ENCODE measurements at places on chromosomes 5 and 9.
A peak's percentile ranks its signal among the peaks of the same experiment; 100 is the strongest.

DNA sequence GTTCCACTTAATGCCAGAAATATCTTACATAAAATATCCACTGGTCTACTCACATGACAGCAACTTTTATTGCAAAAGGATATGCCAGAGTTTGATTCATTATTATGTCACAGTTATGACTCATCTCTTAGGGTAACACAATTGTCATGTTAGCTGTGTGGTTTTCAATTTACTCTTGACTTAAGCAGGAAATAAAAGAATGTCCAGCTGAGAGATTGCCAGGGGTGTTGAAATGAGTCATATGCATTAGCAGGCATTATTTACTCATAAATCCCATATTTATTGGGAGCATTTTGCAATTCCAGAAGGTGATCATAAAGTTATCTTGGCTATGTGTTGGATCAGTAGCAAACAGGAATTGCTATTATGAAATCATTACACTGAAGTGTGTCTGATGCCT is 1164.6 kb upstream of the CDH18 start:
- DNase-seq: no peak

DNA sequence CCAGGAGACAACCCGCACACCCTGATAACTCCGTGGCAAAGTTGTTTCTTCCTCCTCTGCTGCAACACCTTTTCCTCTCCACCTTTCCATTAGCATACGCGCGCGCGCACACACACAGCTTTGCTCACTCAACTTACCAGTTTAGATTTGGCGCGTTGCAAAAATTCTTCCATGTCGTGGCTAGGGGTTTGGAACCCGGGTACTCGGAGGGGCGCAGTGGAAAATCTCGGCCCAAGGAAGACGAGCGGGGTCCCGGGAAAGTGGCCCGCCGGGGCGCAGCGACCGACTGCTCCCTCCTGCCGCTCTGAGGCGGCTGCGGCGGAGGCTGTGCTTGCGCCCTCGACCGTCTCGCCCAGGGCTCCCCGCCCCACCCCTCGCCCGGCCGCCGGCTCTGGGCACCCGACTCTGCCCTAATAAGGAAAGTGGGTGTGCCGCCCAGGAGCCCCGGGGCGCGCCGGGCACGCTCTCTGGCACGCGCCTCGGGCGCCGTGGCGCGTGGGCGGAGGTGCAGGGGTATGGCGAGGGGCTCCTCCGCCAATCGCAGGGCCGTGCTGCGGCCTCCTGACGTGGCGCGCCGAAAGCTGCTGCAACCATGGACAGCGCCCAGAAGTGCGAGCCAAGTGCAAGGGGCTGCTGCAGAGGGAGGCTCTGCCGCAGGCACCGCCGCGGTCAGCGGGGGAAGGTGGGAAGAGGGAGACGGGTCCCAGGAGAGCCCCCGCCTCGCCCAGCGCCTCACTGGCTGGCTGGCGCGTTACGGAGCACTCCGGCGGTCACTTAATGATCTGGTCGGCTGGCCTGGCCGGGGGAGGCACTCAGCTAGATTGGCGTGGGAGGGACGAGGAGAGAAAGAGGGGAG is at the start of gene PRUNE2:
Gene PRUNE2 (minus strand): TSS at position 324 of the 856 bp plus-strand sequence. CDS start 151 bp downstream, at position 173.
- peak; percentile 87 for DNase-seq

DNA sequence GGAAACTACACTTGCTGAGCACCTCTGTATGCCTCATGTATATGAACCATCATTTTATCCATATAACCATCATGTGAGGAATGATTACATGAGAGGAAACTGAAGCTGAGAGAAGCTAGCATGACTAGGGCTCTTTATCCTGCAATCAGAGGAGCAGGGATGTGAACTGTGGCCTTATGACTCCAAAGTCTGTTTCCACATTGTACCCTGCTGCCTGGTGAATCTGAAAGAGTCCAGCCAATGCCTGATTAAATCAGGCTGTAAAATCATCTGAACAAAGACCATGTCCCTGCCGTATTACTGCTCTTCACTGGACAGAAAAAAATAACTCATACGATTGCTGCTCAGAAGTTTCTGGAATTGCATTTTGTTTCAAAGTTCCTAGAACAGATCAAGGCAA is 67.0 kb downstream of the LPAR1 start:
- no peak for DNase-seq

DNA sequence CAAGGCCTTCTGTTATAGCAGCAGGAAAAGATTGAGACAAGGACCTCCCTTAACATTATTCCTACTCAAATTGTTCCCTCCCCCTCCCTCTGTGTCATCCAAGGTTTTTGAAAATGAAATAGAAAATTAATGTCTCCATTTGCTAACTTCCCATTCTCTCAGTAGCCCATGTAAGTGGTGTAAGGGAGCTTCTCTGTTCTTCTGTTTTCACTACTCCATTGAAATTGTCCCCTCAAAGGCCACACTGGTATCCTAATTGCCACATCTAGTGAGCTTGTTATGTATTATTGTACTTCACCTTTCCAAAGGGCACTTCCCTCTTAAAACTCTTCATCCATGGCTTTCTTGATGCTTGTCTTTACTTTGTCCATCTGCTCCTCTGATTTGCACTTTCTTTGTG is 131.2 kb upstream of the PIK3R1 start:
- DNase-seq: no peak

- no peak for DNase-seq
Observed at GRCh38 chr9:94145640-94146039, 61.4 kb downstream of the PTPDC1 start.

DNA sequence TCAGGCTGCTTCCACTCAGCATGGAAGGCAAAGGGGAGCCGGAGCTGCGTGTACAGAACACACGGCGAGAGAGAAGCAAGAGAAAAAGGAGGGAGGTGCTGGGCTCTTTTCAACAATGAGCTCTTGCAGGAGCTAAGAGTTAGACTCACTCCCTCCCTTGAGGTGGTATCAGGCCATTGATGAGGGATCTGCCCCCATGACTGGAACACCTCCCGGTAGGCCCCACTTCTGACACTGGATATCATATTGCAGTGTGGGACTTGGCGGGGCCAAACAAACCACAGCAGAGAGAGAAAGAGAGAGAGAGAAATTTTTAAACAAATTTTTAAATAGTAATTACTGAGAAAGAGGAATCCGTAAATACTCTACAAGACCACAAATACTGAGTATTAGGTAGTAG is 182.2 kb downstream of the TRIO start:
- no peak for DNase-seq

DNA sequence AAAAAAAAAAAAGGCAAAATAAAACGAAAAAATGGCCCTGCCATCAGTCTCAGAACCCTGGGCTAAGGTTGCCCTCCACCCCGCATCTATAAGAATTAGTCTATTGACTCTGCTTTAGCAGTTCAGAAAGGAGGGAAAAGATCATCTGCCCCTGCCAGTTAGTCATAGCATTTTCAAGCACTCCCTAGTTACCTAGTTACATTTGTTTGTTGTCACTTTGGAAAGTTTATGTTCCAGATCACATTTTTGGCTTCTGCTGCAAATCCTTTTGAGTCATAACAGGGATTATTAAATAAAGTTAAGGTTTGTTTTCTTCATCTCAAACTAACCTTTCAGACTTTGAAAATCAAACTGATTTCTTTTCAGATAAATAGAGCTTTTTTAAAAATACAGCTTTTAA is 52.1 kb downstream of the AQP7 start:
- DNase-seq: no peak

DNA sequence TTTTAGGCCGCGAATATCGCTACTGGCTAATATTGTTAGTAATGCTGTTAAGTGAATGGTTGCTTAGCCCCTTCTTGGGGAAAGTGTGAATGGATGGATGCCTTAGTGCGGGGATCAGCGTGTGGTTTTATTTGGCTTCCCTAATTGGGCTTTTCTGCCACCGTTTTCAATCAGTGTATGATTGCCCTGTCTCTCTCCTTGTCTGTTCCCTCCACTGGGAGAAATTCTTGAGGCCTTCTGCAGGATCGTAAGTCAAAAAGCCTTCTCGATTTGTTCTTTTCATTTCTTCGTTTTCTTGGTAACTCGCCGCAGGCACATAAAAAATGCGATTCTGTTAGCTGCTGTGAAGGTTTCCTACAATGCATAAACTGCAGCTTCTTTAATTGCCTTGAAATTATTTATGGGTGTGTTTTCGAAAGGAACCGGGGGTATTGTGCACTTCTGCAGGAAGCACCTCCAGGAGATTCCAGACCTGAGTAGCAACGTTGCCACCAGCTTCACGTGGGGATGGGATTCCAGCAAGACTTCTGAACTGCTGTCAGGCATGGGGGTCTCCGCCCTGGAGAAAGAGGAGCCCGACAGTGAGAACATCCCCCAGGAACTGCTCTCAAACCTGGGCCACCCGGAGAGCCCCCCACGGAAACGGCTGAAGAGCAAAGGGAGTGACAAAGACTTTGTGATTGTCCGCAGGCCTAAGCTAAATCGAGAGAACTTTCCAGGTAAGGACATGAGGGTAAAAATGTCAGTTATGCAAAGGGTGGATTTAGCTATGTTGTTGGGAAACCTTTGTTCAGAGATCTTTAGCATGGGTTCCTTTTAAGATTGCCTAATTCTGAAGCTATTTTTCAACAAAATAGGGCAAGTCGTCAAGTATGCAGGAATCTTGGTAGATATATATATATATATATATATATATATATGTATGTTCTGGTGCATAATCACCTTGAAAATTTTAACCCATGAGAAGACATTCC is 700 bp downstream of the SKP2 start:
- DNase-seq: peak; percentile 59

DNA sequence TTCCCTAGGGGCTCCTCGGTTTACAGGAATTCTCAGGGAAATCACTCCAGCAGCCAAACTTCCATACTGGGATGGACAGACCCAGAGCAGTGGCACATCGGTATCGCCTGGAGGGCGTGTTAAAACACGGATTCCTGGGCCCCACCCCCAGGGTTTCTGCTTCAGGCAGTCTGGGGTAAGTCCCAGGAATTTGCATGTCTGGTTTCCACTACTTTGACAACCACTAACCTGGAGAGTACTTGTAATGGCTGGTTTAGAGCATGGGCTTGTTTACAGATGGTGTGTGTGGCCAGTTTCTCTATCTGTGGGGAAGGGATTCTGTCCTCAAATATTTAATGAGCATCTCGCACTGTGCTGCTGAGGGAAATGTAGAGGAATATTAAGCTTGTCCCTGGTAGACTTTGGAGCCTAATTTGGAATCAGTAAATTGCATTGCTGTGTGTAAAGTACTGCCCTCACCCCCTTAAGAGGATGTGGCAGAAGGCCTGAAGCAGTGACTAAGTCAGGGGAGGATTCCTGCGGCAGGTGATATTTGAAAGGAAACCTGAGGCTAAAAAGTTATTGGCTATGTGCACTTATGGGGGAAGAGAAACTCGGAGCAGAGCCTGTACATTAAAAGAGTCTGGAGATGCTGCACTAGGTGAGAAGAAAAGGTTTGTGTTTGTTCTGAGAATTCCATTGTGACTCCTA is 18.6 kb upstream of the TJP2 start:
- no peak for DNase-seq

DNA sequence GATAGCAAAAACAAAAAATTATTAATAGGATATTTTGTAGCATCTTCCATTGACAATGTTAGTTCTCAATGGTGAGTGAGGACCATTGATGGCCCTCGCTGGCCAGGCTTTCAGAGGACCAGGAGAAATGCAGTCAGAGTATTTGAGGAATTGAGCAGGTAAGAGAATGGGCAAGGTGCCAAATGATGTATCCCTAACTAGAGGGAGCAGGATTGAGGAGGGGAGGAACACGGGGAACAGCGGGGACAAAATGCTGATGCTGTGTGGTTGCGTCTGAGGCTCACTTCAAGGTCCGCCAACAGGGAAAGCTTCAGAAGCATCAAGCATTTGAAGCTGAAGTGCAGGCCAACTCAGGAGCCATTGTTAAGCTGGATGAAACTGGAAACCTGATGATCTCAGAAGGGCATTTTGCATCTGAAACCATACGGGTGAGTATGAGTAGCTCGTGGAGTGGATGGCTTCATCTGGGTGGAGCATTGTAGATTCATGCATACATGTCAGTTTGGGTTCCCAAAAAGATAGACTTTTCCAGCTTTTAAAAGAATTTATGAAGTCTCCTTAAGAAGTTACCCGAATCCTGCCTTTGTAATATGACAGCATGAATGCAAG is 16.2 kb downstream of the SPTAN1 start:
- DNase-seq: no peak

DNA sequence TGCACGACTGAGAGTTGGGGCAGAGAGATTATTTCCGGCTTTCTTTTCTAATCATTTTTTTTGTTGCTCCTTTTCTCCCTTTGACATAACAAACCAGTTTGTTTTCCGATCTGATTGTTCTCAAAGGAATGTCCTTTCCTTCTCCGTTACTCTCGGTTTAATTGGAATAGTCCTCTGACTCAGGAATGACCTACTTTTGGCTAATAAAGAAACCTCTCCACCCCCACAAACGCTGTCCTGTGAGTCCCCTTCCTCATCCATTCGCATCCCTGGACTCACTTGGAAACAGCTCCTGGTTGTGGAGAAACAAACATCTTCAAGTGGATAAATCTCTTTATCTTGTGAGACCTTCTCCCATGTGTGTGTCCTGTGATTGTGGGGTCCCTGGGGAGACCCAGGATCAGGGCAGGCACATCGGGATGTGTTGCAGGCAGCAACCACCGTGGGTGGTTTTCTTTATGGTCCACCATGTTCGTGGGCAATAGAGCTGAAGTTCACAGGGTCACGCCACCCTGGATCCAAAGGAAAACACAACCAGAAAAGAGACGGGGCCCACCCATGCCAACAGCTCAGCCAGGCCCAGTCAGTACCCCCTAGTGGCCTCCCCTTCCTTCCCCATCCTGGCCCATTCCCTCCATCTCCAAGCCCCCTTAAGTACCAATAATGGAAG is 45.2 kb upstream of the NEK6 start:
- no peak for DNase-seq

DNA sequence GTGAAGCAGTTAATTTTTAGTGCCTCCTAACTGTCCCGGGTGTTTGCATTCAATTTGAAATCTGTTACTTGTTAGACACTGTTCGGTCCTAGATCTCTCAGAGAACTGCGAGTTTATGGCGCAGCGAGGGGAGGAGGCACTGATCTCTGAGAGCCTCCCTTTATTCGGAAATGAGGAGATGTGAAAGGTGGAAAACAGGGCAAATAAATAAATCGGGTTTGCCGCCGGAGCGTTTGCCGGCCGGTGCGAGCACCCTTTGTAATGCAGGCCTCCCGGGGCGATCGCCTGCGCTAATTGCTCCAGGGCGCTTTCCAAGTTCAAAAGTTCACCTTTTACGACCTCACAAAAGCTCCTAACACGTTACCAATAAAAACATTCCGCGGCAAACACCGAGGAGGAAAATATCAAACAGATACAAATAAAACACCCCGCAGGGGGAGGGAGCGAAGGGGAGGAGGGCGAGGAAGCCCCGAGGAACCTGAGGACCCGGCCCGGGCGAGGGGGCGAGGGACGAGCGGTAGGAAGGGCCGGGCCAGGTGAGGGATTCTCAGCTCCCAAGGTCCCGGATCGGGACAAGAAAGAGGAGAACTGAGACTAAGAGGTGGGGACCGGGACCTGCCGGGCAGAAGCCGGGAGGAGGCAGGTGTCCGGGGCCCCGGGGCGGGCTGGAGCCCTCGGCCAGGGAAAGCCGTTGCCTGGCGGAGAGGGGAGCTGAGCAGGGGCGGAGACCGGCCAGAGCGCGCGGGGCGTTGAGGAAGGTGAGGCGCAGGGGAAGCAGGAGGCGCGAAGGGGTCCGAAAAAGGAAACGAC is 1.4 kb downstream of the NR6A1 start:
- peak; percentile 46 for DNase-seq
